Inflammatory macrophage (primary cell): ENCODE measurements at places on chromosomes 4 and X.
A peak's percentile ranks its signal among the peaks of the same experiment; 100 is the strongest.

GRCh38 chr4:111678908-111679307, 466.3 kb upstream of the FAM241A start:
- no peak for DNase-seq

DNA sequence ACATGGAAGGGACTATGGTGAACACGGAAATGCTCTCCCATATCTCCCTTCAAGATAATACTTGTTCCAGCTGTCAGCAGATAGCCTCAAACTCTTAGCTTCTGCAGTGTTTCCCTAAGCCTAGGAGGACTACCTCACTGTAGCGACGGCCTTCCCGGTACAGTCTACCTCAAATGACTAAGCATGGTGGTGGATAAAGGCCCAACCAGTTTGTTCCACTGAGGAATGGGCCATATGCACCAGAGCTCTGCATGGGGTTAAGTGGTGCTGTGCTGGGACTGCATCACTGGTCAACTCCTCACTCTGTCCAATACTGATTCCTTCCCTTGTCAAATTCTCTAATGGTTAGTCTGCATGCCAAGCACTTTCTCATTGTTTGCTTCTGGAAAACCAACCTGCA, 119.6 kb upstream of the GNPDA2 start:
- DNase-seq, result no peak

GRCh38 chr4:14928035-14928434, 74.2 kb upstream of the CPEB2 start:
- no peak for DNase-seq

DNA sequence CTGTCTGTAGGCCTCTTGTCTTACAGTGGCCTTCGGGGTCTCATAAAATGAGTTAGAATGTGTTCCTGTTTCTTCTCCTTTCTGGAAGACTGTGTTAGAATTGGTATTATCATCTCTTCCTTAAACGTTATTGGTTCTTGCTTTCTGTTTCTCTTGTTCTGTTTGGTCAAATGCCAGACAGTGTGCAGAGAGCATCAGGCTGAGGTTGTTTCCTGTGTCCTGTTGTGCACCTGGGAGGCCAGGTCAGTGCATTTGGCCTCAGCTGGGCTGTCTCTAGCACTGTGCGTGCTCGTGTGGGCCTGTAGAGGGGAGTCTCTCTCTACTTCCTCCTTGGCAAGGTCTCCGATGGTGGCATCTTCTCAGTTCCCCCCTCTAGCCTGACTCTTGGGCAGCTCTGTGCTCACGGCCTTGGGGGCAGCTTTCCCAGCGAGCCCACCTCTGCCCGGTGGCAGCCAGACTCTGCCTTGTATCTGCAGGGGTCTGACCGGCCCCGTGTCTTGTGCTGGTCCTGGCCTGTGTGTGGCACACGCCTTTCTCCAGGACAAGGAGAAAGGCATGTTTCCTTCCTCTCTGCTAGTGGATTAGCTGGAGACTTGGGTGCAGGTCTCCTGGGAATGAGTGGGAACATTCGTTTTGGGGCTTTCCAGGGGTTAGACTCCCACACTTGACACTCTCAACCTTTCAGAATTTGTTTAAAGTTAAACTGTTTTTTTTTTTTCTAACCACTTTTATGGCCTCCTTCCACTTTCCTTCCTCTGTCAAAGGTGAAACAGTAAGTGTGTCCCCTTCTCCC, 62.3 kb downstream of the FAM193A start:
- peak; percentile 30 for DNase-seq

GRCh38 chr4:2824329-2824835, 19.3 kb upstream of the ADD1 start:
- DNase-seq, result no peak

DNA sequence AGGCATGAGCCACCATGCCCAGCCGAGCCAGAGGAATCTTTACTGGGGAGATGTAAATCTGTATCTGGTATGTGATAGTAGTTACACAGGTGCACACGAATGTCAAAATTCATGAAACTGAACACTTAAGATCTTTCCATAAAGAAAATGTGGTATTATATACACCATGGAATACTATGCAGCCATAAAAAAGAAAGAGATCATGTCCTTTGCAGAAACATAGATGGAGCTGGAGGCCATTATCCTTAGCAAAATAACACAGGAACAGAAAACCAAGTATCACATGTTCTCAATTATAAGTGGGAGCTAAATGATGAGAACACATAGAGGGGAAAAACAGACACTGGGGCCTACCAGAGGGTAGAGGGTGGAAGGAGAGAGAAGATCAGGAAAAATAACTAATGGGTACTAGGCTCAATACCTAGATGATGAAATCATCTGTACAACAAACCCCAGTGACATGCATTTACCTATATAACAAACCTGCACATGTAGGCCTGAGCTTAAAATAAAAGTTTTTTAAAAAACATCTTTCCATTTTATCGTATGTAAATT, 7.8 kb downstream of the TMEM156 start:
- DNase-seq, result no peak

GRCh38 chr4:113708250-113708649, 53.3 kb downstream of the CAMK2D start:
- DNase-seq, result no peak

DNA sequence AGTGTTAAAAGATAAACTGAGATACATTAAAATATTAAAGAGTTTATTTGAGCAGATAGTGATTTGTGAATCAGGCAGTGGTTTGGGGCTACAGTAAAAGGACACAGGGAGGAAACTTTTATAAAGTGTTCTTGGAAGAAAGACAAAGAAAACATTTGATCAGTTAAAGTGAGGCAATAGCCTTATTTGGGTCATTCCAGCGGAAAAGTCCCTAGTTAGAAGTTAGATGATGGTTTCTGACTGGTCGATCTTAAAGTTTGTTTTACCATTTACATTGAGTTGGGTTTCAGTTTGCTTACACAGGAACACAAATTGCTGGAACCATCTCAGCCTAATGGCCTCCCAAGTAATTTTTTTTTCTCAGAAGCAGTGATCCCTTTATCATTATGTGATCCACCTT, 69.7 kb downstream of the PPP1R2C start:
- no peak for DNase-seq

DNA sequence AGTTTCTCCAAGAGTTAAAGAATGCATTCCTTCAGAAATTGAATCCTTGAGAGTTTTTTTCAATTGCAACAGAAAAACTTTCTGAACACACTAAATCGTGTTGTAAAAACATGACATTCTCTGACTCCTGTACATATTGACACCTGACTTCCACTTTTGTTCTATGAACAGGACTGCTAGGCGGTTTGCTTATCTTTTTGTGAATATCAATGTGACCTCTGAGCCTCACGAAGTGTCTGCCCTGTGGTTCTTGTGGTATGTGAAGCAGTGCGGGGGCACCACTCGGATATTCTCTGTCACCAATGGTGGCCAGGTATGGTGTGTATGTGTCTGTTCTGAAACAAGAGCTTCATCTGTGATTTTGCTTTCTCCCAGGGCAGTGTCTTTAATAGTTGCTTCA, 71.9 kb downstream of the MAOA start:
- no peak for DNase-seq

- DNase-seq, result no peak
Measured at GRCh38 chr4:156820931-156821330, 150.7 kb downstream of the PDGFC start.

DNA sequence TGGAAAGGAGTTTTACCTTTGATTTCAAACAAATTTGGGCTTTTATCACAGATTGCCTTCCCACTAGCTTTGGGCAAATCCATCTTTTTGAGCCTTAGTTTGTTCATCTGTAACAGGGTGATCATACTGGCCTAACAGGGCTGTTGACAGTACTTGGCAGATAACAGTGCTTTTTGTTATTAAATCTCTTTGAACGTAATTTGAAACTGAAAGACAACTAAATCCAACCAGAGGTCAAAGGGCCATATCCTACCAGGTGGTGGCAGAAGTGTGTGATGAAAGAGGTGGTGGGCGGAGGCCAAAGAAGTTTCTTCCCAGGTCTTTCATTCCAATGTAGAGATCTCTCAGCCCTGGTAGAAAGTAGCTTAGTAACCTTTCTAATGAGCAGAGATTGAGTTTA, 35.2 kb upstream of the TADA2B start:
- DNase-seq, result no peak

DNA sequence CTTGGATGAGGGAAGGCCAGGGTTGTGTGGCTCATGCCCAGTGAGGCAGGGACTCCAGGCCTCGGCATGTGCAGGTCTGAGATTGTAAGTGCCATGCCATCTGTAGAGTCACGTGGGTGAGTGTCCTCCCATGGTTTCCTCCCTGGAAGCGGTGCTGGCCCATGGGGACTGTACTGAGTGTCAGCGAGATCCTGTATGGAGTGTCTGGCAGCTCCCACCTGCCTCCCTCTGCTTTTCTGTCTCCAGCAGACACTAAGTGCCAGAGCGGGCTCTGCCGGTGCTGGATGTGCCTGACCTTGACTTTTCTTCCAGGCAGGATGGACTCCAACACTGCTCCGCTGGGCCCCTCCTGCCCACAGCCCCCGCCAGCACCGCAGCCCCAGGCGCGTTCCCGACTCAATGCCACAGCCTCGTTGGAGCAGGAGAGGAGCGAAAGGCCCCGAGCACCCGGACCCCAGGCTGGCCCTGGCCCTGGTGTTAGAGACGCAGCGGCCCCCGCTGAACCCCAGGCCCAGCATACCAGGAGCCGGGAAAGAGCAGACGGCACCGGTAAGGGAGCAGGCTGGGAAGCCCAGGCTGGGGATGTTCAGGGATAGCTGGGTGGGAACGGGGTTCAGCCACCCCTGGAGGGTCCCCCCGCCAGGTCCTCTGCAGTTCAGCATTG, 7.6 kb downstream of the WFS1 start:
- no peak for DNase-seq
